AML-193 (cell line): ENCODE measurements at places on chromosomes 5 and 9.

DNA sequence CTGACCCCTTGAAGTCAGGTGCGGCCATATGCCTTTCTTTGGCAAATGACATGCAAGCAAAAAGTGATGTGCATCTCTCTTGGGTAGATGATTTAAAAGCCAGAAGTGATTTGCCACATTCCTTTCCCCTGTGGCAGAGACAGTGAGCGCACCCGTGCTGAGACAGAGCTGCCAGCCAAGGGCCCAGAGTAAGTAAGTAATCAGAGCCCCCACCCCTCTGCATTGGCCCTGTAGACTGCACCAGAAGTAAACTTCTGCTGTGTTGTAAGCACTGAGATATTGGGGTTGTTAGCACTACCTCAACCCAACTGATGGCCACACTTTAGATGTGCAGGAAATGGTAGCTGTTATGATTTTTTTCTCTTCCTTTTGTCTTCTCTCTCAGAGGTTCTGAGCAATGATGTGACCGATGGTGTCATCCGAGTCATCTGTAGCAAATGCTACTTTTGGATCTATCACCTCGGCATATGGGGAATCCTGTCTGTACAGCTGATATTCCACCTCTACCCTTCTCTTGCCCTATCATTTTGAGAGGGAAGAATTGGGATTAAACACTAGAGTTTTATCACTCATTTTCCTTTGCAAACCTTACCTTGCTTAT is 58.0 kb downstream of the DOCK2 start:
- no peak for DNase-seq

DNA sequence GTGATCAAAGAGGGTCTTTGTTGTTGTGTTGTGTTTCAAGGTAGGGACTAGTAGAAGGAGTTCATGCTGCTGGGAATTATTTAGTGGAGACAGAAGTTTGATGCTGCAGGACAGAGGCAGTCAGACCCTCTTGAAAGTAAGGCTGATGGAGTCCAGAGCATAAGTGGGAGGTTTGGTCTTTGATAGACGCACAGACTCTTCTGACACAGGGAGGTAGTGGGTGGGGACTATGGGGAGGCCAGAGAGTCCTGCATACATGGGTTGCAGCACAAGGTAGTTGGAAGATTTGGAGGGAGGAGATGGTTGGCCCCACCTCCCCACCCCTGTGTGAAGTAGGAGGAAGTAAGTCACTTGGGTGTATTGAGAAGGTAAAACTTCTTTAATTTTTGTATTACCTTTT is 2.4 kb upstream of the CCDC112 start:
- no peak for DNase-seq

- DNase-seq, result no peak
Observed at GRCh38 chr5:159906943-159907342, 9.3 kb upstream of the ADRA1B start.

DNA sequence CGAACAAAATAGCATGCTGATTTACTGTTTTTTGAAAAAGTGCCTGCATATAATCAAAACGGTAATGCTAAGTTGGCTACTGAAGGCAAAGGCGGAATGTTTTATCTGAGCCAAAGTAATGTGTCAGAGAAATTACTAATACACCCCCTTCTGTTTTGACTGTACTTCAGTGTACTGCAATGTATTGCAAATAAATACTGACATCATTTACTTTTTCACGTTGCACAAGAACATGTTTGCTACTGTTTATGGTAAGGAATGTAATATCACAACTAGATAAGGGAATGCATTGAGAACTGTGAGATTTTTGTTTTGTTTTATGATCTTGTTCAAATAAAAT is 813 bp upstream of the AGTPBP1 start:
- peak; percentile 24 for DNase-seq

DNA sequence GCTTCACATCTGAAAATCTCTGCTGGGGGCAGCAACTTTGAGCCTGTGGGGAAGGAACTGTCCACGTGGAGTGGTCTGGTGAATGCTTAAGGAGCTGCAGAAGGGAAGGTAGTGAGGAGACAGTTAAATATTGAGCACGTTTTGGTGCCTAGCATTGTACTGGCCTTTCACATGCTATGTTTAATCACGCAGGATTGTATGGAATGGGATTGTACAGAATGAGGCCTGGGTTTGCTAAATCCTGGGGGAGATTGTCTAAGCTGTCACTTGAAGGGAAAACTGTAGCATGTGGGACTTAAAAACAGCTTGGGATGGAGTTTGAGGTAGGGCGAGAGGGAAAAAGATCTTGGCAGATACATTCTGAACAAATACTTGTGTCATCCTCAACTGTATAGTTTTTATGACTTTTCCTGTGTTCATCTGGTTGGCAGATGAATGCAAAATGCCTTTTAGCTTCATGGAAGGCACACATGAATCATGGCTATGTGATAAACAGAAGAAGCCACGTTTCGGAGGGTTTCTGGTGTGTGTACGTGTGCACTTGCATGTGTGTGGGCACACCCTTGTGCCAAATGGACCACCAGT is 106.6 kb downstream of the TMC1 start:
- no peak for DNase-seq

- peak; percentile 86 for DNase-seq
Observed at GRCh38 chr5:10704949-10705621, 55.9 kb downstream of the DAP start.

DNA sequence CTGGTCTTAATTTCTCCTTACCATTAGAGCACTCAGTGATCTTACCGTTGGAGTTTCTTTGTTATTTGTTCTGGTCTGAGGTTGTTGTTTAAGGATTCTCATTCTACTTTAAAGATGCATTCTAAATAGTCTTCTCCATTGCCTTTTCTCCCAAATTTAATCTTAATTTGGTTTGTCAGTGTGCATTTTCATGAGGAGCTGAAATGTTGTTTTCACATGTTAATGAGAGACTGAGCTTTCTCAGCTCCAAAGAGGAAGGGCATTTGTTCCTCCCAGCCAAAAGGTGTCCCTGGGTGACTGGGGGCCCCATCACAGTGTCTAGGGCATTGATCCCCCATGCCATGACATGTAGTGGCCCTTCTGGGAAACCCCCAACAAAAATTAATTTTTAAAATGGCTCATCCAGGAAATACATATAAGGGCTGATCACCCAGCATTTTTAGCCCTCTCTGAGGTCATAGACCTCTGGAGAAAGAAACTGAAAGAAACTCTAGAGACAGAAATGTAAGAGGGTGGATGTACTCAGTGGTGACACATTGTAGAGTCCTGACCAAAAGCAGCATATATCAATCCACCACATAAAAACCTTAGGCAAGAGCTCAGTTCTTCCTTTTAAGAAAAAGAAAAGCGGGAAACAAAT is 240.4 kb upstream of the RAI14 start:
- DNase-seq, result no peak
